ENCODE measurements at places on chromosomes 16 and 17.

DNA sequence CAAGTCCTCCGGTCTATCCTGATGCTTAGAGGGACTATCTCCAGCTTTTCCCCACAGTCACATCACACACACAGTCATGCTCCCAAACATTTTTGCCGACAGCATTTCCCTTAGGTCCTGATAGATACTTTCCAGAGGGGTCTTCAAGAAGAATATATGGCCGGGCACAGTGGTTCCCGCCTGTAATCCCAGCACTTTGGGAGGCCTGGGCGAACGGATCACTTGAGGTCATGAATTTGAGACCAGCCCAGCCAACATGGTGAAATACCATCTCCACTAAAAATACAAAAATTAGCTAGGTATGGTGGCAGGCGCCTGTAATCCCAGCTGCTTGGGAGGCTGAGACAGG is 4.3 kb upstream of the GIP start:
- no peak for DNase-seq

DNA sequence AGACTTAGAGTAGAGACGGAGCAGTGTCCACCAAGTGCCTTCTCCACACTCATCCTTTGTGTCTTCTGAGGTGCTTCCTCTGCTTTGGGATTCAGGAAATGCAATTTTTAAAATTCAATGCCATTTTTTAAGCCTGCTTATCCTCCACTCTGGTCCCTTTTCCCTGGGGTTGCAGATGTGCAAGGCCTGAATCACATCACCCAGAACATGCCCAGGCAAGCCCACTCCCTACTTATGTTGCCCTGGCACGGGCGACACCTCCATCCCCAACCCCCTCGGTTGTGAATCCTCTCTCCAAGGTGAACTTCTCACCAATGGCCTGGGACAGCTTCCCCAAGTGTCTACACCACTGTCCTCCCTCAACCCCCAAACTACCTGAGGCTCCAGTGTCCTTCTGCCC is 116.2 kb downstream of the C17orf67 start:
- no peak for DNase-seq

DNA sequence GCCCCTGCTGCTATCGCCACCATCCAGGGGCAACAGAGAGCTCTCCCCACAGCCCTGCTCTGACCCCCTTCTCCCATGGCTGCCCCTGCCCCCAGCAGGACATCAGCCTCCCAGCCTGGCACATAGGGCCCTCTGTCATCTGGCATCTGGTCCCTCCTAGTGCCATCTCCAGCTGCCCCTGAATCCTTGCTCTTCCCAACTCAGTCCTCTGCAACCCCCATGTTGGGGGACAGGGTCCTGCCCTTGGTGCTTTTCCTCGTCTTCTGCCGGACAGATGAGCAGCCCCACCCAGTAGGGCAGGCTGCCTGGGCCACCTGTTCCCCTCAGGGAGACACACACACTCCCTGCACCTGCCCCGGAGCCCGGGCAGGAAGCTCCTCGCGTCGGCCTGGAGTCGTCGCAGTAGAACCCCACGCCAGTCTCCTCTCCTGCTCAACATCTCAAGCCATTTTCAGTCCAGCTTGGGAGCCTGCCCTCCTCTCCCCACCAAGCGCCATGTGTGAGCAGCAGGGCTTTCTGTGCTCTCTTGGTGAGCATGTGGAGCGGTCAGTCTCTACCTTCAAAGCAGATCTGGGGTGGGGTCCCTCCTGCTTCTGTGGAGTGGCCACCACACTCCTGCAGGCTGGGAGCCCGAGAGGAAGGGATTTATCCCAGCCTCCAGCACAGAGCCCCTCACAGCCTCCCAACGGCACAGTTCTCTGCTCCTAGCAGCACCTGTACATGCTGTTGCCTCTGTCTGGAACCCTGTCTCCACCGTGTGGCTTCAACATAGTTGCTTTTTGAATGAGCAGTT is 28.2 kb downstream of the TNFRSF13B start:
- no peak for DNase-seq

DNA sequence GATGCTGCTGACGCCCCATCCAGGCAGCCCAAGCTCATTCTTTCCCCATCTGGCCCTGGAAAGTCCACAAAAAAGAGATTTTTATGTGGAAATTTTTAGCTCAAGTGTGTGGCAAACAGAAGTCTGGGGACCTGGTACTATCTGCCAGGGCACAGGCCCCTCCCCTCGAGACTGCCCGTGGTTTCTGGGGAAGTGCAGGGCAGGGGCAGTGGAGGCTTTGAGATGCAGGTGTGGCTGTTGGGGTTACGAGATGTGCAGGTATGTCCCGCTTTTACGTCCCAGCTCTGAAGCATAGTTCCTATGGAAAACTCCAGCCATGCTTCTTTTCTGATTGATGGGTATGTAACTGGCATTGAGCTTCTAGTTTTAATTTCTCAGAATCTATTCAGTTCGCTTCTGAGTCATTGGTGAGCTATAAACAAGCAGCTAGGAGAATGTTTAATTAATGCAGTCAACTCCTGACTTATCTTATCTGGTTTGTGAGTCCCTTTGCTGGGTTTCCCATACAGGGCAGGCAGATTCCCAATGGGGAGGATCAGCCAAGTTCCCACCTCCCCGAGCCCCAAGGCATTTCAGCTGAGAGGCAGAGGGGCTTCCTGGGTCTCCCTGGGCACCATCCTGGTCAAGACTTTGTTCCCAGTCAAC is 16.2 kb downstream of the TBX4 start:
- DNase-seq, result no peak

GRCh38 chr17:75610103-75610984 is 22.7 kb downstream of the MYO15B start:
- DNase-seq, result no peak

DNA sequence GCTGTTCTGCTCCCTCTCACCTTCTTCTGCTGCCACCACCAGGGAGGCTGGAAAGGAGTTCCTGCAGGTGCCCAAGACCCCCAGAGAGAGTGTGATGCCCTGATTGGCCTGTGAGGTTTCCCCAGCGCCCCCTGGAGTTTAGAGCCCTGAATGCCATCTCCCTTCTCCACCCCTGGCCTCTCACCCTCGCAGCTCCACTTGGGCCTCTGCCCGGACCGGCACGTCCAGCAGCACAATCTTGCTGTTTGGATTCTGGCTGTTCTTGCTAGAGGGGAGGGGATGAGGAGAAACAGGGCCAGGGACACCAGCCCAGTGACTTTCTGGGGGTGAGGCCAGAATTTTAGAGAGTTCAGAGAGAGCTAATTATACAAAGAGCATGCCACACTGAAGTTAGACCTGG is 12.5 kb upstream of the FAM171A2 start:
- peak; percentile 54 for DNase-seq

GRCh38 chr16:82345318-82345717 is 175.3 kb upstream of the MPHOSPH6 start:
- DNase-seq, result no peak

GRCh38 chr17:77205396-77206125 is 64.8 kb downstream of the SEC14L1 start:
- no peak for DNase-seq

- DNase-seq, result no peak
Measured at GRCh38 chr17:81686614-81687013, 2.8 kb downstream of the HGS start.

- no peak for DNase-seq
Measured at GRCh38 chr17:17344507-17345293, 41.5 kb downstream of the NT5M start.

- no peak for DNase-seq
Measured at GRCh38 chr16:13234999-13235398, 333.6 kb downstream of the SHISA9 start.

GRCh38 chr16:79407461-79408135 is 192.9 kb downstream of the MAF start:
- DNase-seq, result no peak

DNA sequence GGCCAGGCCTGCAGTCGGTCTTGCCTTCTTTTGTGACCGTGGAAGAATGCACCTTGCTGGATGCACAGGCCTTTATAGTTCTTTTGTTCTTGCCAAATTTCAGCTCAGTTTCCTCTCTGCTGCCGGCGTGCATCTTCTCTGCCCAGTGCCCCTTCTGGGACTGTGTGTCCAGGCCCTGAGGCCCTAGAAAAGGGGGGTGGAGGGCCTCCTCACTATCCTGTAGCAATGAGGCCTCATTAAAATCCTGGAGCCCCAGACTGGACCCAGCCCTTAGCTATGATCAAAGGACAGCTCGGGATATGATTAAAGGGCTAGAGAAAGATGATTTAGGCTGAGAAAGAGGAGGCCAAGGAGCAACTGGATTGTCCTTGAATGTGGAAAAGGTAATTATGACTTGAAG is 229.8 kb downstream of the SEC14L1 start:
- no peak for DNase-seq

DNA sequence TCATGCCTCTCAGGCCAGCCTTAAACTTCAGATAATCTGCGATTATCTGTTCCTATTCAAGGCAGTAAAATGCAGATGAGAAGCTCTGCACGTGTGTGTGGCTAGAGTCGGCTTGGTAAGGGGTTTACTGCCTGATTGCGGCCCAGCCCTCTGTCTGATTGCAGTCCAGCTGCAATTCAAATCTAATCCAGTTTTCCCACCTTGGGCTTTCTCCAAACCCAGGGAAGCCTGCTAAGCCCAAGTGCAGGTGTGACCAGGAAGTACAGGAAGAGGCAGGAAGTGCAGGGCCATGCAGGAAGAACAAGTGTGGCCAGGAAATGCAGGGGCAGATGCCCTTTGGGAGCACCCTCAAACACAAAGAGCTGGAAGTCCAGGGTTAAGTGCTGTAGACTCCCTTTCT is 314.9 kb downstream of the CEP112 start:
- DNase-seq, result no peak

DNA sequence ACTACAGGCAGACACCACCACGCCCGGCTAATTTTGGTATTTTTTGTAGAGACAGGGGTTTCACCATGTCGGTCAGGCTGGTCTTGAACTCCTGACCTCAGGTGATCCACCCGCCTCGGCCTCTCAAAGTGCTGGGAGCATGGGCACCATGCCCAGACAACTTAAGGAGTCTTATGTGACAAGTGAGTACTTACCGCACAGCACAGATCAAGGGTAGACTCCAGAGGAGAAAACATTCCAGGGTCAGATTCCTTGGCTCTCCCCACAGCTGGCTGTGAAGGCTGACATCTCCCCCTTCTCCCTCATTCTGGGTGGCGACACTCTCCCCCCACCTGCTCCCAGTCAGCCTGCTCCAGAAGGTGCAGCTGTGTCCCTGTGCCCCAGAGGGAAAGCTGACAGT is 10.6 kb downstream of the ZSCAN10 start:
- DNase-seq, result no peak

DNA sequence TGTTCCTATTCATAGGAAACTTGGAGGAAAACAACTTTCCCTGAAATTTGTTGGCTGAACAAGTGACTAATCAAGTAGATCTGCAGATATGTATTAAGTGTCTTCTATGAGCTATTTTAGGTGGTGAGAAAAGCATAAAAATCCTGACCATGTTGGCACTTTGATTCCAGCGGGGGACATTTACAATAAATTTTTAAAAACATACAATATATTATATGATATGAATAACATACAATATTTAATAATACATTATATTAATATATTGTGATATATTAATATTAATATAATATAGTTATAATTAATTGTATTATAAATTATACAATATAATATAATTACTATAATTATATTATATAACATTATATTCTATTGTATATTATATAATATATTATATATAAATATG is 362.9 kb upstream of the SOX9 start:
- no peak for DNase-seq

Measured in activated CD4-positive, alpha-beta T cell treated with anti-CD3 and anti-CD28 coated beads for 36 hours (primary cell).